ENCODE measurements at places on chromosomes 3 and 15.

DNA sequence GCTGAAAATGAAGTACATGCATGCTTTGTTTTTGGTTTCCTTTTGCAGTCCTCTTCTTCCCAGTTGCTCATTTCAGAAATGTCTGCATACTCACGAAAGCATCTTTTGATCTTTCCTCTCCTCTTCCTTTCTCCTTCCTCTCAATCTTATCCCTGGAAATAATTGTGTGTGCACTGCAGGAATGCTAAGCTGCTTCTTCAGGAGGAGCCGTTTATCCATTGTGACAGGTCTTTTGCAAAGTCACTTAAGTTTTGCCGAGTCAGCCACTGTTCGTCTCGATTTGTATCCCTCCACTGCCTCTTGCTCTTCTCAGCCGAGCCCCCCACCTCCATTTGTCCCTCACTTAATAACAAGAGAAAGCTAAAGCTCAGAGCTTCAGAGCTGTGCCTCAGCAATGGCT lies 597.6 kb downstream of the AGBL1 start:
- DNase-seq, result no peak

DNA sequence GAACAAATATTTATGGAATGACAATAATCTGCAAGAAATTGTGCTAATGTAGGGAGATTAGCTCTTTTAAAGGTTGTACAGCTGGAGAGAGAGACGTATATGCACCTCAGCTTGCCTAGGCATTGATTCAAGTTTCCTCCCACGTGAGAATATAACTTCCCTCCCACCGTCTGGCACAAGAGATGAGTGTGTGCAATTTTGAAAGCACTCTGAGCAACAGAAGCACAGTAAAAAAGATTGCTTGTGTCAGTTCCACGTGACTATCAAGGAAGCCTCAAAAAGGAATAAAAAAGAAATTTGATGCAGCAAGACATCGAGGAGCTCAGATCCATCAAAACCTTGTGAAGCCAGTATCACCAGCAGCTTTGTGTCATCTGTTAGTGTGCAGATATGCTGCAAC lies 435.3 kb downstream of the TUSC7 start:
- no peak for DNase-seq

- no peak for DNase-seq
Observed at GRCh38 chr3:54343495-54343894, 221.1 kb downstream of the CACNA2D3 start.

GRCh38 chr15:91216000-91216399 lies 115.9 kb downstream of the SV2B start:
- no peak for DNase-seq

GRCh38 chr3:193853511-193854219 lies 260.7 kb downstream of the OPA1 start:
- DNase-seq, result no peak

- peak; percentile 60 for DNase-seq
Observed at GRCh38 chr3:56347219-56347871, 120.9 kb downstream of the ERC2 start.

Measured in NCI-H82 (cell line).